Central memory CD8-positive, alpha-beta T cell (primary cell): ENCODE measurements at places on chromosomes 3 and 15.

DNA sequence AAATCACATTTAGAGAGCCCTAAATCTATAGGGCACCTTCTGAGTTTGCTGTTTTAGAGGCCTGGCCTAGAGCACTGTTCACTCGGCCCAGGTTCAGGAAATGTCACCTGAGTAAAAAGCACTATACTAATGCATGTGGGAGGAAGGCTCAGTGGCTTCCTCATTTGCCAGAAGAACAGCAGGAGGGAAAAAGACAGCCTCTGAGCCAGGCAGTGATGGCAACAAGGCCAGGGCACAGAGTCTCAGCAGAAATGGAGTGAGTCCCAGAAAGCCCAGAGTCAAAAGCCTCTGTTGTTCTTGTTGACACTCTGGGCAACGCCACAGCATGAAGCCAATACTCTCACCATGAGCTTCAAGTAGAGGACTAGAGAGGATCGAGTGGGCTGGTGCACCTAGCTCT is 25.9 kb downstream of the LTF start:
- DNase-seq, result no peak

DNA sequence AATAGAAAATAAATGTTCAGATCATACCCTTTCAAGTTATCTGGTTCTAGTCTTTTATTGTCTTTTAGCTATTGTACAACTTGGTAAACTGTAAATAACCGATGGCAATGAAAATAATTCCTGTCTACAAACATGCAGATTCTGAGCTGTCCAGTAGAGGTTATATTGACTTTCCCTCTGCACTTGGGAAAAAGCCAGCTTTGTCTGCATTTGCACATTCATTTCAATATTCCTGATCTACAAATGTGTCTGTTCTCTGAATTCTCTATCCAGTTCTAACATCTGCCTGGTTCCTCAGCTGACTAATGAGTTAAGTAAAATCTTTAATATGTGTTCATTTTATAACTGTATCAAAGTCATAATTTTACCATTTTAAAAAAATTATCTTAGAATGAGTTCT is 408.5 kb downstream of the ERC2 start:
- no peak for DNase-seq

DNA sequence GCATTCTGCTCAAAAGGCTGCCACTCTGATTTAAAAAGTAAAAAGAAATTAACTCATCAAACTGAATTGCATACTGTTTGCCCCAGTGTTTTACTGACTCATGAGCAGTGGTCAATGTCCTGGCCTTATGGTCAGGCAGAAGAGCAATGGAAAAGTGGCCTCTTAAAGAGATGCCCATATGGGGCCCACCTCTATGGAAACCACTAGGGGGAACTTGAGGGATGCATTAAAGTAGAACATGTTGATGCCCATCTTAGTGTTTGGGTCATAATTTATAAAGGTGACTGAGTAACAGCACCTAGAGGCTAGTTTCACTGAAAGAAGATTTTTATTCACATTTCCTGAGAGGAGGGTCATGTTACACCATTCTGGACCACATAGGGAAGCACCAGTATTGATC is 66.5 kb upstream of the RNU6-1 start:
- DNase-seq, result no peak

GRCh38 chr15:101070502-101071273 is 151.5 kb downstream of the LRRK1 start:
- DNase-seq, result no peak

DNA sequence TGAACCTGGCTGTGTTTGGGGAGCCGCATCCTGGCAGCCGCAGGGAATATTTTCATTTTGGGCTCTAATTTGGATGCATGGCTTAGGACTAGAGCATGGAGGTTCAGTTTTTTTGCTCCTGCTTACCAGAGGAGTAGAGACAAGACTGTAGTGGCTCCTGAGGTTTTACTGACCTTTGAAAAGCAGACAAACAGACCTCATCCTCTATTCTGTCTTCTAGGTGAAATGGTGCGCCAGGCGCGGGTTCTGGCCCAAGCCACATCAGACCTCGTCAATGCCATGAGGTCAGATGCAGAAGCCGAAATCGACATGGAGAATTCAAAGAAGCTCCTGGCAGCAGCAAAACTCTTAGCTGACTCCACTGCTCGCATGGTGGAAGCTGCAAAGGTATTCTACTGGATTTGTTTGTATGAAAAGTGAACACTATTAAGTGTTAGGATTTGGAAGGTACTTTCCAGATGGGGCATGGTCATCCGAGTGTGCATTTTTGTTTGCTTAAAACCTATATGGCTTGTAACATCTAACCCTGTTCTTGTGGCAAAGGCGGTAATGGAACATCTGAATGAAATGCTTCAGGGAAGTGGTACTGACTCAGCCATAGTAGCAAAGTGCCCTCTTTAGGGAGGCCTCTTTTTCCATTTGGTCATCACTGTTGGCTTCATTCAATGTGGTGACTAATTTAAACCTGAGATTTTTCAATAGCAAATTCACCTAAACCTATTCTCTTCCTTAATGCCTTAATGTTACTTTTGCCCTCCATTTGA is 330.7 kb upstream of the TPM1 start:
- DNase-seq, result no peak

DNA sequence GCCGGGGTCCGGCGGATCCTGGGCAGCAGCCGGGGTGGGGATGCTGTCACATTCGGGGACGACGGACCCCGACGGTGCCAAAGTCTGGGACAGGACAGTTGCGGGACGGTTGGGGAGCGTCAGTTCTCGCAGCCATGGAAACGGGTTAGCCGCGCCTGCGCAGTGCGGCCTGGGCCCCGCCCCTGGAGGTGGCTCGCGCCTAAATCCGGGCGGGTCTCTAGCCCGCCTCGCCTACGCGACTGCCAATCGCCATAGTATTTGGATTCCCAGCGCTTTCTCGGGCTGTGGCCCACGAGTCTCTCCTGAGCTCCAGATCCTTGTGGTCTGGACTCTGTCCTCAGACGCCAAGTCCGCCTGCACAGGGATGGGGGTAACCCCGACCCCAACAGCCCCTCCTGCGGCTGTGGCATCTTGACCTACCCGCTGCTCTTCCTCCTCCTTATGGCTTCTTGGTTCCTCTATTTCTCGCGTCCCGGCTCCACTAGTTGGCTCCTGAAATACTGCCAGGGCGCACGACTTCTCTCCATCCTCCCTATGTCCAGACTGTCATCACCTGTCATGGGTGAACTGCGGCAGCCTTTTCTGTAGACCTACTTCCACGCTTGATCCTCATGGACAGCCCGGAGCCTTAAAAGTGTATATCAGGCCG is at the start of gene ZMYND10:
TSS of gene ZMYND10 (minus strand) at position 147 of the 649 bp plus-strand sequence. CDS start 153 bp downstream, outside the sequence.
- DNase-seq, result peak; percentile 53

DNA sequence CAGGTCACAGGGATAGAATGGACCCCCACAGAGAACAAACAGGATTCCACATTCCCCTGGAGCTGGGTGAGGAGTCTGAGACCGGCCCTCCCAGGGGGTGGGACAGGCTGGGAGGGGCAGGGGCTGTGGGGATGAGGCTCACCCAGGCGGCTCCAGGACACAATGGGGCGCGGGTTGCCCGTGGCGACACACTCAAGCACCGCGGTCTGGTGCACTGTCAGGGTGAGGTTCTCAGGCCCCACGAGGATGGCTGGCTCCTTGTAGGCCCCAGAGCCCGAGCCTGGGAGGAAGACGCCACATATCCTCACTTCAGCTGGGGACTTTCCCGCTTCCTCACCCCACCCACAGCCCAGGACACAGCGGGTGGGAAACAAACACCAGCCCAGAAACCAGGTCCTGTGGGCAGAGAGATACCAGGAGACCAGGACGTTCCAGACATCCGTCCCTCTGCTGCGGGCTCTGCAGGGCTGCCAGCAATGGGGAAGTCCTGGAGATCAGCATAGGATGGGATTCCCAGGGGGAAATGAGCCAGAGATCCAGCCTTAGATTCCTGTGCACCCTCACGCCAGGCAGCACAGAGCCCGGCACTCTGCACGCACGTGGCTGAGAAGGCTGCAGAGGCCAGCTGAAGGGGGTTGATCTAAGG is 30.2 kb downstream of the RNU5B-1 start:
- no peak for DNase-seq

DNA sequence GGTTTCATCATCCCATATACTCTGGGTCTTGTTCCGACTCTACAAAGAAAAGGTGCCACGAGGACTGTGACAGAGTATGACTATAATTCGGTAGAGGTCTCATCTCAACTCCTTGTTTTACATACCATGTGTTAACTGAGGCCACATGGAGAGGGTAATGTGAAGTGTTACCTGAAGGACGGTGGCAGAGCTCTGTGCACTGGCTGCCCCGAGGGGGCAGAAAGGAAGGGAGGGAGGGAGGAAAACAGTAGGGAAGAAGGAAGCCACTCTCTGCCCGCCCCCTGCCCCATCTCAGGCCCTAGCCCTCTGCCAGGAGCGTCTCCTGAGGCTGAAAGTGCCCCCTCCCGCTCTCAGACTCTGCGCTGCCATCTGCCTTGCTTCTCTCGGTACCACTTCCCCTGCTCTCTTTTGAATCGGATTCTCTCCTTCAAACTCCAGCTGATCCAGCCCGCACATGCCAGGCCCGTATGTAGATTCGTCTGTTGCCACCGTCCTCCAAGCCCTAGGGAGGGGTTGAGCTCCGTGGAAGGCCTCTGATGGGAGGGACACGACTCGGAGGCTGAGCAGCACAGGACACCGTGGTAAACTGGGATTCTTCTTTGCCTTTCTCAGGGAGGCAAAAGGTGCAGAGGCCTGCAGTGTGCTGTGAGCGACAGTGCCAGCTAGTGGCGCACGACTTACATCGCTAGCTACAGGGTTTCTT is 70.5 kb upstream of the ATP10A start:
- no peak for DNase-seq

DNA sequence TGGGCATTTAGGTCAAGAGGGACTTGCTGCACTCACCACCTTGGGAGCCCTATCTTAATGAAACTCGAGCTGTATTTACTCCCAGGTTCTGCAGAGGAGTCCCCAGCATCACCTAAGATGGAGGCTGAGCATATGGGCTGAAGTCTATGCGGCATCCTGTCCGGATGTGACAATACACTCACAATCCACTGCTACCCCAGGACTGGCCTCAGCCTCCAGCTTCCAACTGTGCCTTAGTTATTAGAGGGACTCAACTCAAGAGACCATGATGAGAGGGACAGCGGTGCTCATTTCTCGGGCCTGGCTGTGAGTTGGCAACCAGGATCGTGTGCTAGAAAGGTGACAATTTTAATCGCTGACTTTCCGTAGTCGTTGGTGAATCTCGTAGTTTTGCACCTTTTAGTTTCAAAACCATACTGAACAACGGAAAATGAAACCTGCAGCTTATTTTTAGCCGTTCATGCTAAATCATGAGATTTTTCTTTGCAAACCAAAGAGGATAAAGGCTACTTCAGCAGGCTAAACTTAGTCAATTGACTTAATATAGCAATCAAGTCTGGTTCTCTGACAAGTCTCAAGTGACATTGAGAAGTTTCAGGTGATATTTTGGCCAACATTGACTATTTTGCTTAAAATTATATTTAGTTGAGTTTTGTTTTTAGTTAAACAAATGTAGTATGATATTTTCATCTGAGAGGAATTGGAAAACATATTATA is 11.1 kb downstream of the ZBTB38 start:
- peak; percentile 25 for DNase-seq

DNA sequence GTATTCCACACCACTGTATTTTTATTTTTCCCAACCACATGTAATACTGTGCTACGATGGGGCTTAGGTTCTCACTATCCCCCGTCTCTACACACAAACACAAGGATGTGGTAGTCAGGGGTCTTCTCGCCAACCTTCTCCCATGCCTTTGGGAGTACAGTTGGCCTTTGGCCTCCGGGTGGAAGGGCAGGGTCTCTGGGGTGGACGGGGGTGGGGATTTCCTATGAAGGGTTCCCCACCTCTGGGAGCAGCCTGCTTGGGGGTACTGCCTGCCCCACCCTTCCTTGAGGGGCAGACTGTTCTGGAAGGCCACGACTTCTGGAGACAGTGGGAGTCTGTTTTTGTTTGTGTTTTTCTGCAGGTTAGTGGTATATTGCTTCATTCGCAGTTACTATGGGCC is 21.3 kb upstream of the RAD18 start:
- no peak for DNase-seq

DNA sequence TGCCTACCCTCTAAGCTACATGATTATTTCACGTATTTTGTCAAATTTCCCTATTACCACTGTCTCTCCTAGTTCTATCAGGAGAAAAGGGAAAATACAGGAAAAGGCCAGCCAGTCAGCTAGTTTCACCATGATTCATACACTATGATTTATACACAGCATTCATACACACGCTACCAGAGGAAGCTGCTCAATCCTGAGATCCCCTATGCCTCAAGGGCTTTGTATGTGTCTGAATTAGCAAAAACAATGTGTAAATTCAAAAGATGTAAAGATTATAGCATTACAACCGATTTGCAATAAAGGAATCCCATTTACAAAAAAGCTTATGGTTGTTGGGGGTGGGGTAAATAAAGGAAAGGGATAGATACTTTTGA is 3.1 kb upstream of the ACKR4 start:
- DNase-seq, result no peak

DNA sequence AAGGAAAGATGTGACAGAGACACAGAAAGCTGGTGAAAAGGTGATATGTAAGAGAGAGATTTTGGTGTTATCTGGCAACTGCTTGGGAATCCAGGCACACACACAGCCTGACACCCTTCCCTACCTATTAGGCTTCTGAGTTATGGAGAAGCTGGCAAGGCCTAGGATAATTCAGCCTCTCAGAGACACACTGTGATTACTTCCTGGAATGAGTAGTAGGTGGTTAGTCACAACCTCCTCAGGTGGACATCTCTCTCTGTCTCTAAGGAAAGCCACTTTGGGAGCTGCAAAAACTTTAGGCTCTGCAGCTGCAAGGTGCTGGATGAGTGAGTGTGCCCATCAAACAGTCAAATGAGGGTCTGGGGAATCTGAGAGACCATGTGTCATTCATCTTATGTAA is 201.9 kb downstream of the PDCD6IP start:
- no peak for DNase-seq

- DNase-seq, result no peak
These were observed 6.9 kb upstream of the CLPX start for GRCh38 chr15:65192016-65192415.

GRCh38 chr3:141083836-141084649 is 32.9 kb downstream of the SPSB4 start:
- DNase-seq, result no peak

- no peak for DNase-seq
These were observed 232.0 kb upstream of the HES1 start for GRCh38 chr3:193903966-193904365.

DNA sequence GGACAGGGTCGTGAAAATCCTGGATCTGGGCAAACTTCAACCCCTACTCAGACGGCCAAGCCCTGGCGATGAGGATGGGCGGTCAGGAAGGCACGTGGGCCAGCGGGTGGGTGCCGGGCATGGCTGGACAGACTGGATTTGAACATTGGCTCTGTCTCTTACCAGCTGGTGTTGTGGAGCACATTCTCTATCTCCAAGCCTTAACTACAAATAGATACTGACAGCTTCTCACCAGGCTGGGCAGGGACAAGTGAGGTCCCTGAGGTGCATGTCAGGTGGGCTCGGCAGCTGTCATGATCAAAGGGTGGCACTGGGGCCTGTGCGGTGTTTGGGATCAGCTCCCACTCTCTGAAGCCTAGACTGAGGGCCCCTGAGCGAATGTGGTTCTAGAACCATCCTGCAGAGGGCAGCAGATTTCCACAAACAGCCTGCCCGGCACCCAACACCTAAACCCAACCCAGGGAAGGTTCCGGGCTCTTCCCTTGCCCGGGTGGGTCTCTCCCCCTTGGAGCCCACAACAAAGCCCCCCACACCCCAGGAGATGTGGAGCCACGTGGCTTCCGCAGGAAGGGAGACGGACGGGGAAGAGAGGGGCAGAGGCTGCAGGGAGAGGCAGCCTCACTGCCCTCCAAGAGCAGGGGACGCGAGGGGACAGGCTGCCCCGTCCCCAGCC is 58.4 kb downstream of the RGMA start:
- peak; percentile 53 for DNase-seq

- no peak for DNase-seq
These were observed 75.9 kb downstream of the DGKG start for GRCh38 chr3:186286114-186286513.
